NCI-H1092 treated with DMSO at 0.1 percent for 48 hours (cell line): ENCODE measurements at places on chromosomes 13 and 19.

DNA sequence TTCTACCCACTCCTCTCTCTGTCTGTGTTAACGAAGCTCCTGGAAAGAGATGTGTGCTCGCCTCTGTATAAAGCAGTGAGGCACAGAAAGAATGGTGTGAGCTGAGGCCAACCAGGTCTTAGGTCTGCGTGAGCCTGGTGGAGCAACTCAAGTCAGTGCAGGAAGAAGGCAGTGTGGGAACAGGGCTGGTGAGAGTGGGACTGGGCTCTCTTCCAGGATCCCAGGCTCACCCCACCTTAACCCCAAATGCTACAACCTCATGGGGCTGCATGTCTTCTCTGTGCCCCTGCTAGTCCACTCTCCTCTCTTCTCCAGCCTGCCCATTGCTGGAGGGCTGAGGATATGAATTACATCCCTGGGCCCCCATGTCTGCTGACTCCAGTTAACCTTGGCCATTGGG is 127.4 kb downstream of the DCT start:
- no peak for DNase-seq

GRCh38 chr19:40907968-40908735 is 26.1 kb upstream of the CYP2A7 start:
- DNase-seq = no peak

- DNase-seq = no peak
Measured at GRCh38 chr13:74398599-74398998, 264.4 kb upstream of the KLF12 start.

GRCh38 chr13:97307118-97307881 is 85.2 kb downstream of the MBNL2 start:
- DNase-seq = no peak

- no peak for DNase-seq
Measured at GRCh38 chr19:30792561-30793505, 420.6 kb downstream of the ZNF536 start.

DNA sequence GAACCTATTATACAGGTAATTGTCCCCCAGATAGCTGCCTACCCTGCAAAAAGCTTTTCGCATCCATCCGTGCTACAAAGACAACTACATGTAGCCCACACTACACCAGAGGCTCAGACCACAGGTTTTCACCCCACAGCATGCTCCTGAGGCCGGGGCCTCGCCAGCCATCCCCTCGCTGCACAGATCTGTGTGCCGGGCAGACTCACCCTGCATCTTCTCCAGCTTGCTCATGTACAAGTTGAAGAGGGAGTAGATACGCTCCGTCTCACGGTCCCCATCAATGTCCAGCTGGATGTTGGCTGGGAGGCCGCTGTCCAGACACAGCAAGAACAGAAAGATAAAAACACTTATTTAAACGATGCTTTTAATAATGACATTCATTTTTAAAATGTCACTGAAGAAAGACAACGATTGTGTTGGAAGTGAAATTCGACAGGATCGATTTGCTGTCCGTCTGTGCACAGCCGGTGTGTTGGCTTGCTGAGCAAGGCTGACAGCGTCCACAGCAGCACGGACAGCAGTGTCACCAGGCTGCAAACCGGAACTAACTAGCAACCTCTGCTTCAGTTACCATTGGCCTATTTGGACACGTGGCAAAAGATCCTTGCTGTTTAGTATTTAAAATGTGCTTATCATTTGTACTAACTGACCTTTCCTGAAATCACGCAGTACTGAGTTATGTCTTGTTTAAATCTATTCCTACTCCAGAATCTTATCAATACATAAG is 18.6 kb upstream of the C13orf46 start:
- no peak for DNase-seq

DNA sequence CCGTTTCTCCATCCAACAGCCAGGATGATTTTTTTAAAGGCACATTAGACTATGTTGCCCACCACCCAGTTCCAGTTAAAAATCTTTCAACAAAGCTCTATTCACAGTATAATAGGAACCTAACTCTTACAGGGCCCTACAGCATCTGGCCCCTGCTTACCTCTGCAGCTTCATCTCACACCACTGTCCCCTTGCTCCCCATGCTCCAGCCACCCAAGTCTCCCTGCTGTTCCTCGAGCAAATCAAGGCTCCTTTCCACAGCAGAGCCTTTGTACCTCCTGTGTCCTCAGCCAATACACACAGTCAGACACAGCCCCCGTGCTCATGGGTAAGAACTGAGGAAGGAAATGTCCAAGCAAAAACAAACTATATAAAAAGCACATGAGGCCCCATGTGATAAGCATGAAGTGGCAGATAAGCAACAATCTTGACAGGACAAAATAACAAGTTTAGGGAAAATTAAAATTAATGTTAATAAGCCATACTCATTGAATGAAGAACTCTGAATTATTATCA is 67.5 kb downstream of the TSC22D1 start:
- no peak for DNase-seq

- no peak for DNase-seq
Measured at GRCh38 chr19:43779147-43779819, 1.5 kb downstream of the KCNN4 start.

DNA sequence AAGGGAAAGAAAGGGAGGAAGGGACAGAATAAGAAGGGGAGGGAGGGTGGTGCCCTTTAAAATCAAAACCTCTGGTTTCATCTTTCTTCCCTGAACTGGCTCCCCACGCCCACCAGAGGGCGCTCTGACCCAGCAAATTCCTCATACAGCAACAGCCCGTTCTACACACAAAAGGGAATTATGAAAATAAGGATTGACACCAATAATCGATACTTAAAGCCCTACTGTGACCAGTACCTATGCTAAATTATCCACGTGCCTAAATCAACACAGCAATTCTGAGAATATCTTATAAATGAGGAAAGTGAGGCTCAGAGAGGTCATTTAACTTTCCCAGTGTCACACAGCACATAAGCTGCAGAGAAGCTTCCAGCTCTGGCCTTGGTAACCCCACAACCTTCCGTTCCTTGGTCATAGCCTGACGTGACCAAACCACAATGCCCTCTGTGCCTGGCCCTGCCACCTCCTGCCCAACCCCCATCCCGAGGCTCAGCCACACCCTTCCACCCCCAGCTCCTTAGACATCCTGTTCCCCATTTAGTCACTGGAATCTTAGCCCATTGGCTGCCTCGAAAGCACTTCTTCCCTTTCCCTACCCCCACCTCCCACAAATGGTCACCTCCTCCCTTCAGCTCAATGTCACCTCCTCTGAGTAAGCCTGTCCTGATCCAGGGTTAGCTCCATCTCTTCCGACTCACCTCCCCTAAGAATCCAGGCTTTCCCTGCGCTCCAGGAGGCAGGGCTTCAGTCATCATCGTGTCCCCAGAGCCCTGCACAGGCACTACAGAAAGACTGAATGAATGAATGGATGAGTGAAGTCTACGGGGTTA is 34.2 kb upstream of the PNMA8B start:
- peak; percentile 13 for DNase-seq

GRCh38 chr13:109743706-109744453 is 42.5 kb downstream of the IRS2 start:
- DNase-seq = no peak

DNA sequence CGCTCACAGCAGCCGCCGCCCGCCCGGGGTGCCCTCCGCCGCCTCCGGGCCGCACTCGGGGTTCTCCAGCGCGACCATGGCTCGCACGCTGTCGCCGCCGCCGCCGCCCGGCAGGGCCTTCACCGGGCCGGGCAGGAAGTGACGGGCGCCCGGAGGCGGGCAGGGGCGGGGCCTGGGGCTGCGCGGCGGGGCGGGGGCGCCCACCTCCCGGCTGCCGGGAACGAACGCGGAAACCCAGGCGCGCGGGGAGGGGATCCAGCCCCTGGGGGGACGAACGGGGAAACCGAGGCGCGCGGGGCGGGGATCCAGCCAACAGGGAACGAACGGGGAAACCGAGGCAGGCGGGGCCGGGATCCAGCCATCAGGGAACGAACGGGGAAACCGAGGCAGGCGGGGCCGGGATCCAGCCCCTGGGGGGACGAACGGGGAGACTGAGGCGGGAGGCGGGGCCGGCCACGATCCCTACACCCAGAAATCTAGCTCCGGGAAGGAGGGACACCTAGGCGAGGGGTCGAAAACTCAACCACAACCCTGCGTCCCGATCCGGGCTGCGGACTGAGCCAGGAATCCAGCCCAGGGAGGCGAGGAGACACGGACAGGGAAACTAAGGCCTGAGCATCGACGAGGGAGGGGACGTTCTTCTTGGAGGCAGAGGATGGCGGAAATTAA is at the start of gene R3HDM4:
Gene R3HDM4, minus strand, starts transcription at position 140 of the 669 bp plus-strand sequence. Its CDS starts 62 bp downstream, at position 78.
- DNase-seq = peak; percentile 60

DNA sequence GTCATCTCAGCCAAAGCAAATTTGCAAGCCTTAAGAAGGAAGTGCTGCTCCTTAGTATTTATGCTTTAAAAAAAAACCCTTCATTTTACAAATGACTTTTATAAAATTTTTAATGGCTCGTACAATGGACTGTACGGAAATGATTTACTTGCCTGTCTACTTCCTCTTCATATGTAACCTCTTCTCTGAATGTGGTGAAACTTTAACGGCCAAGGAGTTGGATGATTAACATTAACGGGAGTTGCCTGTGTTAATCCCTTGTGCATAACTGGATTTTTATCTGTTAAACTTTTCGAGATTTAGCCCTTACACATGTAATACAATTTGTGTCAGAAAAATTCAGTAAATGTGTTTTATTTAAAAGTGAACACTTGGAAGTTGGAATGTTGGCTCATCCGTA is 429.4 kb downstream of the TBC1D4 start:
- DNase-seq = no peak

DNA sequence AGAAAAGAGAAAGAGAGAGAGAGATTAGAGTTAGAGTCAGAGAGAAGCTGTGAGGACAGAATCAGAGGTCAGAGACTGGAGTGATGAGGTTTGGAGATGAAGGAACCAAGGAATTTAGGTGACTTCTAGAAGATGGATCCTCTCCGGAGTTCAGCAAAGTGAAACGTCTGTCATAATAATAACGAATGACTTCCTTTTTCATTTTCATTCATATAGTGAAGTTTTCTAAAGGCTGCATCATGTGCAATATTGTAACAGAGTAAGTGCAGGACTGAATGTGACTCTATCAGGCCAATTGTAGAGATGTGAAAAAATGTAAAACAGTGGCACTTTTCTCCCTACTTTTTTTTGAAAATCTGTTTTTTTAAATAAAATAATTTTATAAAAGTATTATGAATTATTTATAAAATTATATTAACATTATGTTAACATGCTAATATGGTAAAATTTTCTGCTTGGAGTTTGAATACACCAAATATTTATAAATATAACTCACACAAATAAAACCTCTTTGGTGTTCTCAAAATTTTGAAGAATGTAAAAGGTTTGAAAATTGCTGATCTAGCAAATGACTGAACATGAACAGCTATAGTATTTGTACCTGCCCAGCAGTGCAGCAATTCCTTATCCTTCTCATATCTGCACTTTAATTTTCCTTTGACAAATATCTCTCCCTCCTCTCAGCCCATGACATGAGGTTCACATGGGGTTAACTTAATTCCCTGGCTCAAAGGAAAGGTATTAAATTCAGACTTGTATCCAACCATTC is 4.2 kb upstream of the TNFSF11 start:
- no peak for DNase-seq

- DNase-seq = peak; percentile 10
Measured at GRCh38 chr19:13118424-13119193, 545 bp downstream of the NACC1 start.

- no peak for DNase-seq
Measured at GRCh38 chr13:48232420-48233045, 473 bp upstream of the ITM2B start.

DNA sequence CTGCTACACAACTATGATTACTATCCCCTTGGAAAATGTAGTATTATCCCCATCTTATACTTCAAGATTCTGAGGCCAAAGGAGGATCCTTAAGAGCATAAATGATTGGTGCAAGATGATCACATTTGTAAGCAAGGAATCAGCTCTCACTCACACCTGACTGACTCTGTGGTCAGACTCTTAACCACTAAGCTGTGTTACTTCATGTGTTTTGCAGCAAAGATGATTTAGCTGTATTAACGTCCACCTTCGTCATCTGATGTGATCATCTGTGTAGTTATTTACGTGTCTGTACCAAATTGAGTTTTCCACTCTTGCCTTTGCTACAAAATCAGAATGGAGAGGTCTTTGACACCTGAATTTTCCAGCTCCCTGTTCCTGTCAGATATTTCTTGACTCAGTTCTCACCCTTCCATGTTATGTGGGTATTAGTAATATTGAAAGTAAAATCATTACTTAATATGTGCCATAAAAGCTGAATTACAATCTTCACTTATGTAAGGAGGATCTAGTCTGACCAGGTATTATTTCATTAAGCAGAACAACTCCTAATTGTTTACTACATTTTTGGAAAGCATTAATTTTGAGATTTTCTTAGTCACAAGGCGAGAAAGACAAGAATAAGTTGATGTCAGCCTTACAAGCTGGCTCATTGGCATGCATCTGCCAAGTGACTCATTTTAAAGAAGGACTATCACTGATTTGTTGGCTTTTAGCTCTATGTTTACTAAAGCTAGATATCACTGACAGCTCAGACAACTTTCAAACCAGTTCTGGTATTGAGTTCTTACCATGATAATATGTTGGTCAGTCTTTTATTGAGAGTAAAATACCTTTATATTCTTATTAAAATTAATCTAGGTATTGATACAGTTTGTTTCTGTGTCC is 1279.8 kb upstream of the PCDH9 start:
- DNase-seq = no peak

DNA sequence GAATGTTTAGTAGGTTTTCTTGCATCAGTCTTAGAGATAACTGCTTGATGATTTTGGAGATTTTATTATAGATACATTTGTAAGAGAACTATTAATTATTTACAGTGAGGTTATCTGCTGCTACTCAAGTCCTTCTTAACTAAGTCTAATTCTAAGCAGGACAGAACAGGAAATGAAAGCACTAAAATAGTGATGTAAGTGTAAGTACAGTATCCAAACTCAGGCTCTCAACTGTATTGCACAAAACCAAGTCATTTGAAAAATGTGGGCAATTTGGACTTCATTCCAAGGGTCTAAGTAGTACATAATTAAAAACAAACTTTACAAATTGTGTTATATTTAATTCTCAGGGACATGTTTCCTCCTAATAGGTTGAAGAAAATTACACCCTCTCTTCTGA is 417.1 kb downstream of the ITGBL1 start:
- DNase-seq = peak; percentile 49

- no peak for DNase-seq
Measured at GRCh38 chr13:51645154-51645650, 60.9 kb downstream of the WDFY2 start.

DNA sequence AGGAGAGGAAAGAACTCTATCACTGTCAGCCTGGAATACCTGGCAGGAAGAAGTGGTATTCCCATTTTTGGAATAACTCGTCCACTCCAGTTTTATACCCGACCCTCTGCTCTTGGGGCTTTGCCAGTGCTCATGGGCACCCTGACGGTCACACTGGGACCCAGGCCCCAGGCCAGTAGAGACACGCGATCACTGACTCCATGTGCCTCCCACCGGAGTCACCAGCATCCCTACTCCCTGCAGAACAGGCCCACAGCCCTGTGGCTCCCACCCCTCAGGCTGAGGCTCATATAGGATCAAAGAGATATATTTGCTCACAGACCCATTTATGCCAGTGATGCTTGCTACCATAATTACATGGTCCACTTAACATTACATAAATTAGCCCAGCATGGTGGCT is 3.5 kb downstream of the GRTP1 start:
- no peak for DNase-seq
